ENCODE measurements at places on chromosomes 1 and 21.

DNA sequence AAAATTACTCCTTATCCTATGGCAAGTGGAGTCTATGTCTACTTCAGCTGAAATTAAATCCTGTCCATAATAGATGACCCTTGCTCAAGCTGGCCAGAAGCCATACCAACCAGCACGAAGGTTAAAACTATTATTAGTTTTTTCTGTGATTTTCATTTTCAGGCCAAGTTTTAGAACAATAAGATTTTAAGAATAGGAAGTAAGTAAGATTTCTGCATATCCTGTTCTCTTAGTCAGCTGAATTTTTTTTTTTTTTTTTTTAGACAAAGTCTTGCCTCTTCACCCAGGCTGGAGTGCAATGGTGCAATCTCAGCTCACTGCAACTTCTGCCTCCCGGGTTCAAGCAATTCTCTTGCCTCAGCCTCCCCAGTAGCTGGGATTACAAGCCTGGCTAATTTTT, 6.1 kb upstream of the RBP7 start:
- DNase-seq = no peak

DNA sequence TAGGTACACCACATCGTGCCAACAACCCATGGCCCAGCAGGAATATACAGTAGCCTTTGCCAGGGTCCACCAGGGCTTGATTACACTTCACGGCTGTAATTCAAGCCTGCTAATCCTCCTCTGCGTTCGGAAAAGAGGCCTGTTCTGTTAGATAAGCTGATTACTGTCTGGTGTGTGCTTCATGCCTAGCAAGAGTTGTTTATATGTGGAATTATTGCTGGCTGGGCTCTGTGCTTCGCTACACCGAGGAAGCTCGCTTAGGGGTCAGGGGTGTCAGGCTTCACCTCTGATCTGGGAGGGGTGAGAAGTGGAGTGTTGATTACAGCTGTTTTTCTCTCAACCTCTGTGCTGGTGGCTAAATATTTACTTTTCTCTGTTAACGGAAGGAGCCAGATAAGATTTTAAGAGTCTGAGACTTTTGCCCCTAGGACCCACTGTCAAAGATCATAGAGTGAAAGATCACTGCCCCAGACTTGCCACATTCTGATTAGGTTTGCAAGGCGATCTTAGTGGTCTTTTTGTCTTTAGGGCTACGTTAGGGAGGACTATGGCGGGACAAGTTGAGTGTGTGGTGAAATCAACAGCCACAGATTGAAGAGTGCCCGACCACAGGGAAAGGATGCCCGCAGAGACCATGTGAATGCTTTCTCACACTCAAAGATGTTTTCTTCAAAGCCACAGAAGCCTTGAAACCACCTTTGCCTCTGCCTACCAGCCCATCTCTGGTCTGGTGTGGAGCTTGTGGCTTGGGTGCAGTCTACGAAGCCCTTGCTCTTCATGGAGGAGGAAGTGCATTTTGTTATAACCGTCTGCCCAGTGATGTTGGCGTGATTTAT, 216.1 kb downstream of the PBX1 start:
- no peak for DNase-seq

GRCh38 chr1:156347331-156347730, 9.0 kb downstream of the TSACC start:
- DNase-seq = no peak

GRCh38 chr1:157147906-157148700, 9.9 kb upstream of the ETV3 start:
- DNase-seq = no peak

DNA sequence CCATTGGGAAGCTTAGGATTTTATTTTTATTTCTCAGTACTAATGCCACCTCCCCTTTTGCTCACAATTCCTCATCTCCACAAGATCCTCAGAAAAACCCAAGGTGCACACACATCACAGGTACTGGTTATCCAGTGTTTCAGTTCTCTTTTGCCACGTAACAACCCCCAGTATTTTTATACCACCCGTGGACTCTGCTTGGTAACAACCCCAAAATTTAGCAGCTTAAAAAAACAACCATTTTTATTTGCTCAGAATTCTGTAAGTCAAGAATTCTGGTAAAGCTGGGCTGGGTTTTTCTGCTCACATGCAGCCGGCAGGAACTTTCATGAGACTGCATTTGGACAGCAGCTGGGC, 180.0 kb downstream of the KAZN start:
- no peak for DNase-seq

- peak; percentile 23 for DNase-seq
These were observed 591 bp upstream of the KDM1A start for GRCh38 chr1:23018661-23019093.

Measured in germinal center (tissue), 1 donor.